NCI-H2171 (cell line): ENCODE measurements at places on chromosomes 7 and 10.
A peak's percentile ranks its signal among the peaks of the same experiment; 100 is the strongest.

GRCh38 chr7:12211054-12211710, at the start of gene TMEM106B:
TMEM106B (plus strand) TSS chr7:12211294; CDS start chr7:12214811, 3,517 bp downstream.
- peak; percentile 93 for DNase-seq

- DNase-seq: no peak
Observed at GRCh38 chr7:77244222-77244934, 44.8 kb upstream of the FGL2 start.

- no peak for DNase-seq
Observed at GRCh38 chr10:25804505-25804904, 129.5 kb upstream of the MYO3A start.

DNA sequence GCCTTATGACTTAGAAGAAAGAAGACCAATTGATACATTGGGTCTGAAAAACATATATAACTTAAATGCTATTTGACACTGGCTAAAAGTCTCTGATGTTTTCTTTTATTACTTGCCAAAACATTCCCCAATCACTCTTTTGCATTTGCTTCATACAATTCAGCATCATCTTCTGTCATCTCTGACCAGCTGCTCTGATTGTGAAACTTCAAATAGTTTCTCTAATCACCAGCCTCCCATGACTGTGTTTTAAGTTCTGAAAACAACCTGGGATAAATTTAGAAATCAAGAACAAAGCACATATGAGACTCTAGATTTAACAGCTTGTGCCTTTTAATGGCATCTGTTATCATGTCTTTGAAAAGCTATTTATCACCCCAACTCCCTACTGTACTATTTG, 208.4 kb upstream of the KCND2 start:
- no peak for DNase-seq

DNA sequence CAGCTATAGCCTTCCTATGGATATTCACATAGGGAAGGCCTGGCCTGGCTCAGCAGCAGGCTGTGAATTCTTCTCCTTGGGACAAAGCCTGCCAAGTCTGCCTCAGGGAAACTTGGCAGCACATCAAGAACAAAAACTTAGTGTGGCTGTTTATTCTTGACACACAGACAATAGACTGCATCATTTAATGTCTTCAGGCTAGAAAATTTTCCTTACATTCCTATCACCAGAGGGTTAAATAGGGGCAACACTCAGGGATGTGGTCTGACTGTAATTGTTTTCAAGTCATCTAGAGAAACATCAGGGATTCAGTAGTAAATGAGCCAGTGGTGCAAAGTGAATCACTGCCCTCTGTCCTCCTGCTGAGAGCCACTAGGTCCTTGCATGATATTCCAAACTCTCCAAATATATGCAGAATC, 137.3 kb downstream of the SEMA3C start:
- DNase-seq: no peak

GRCh38 chr7:19491821-19492452, 216.9 kb downstream of the POLR1F start:
- peak; percentile 4 for DNase-seq

- no peak for DNase-seq
Observed at GRCh38 chr7:34825221-34825620, 167.2 kb downstream of the NPSR1 start.

DNA sequence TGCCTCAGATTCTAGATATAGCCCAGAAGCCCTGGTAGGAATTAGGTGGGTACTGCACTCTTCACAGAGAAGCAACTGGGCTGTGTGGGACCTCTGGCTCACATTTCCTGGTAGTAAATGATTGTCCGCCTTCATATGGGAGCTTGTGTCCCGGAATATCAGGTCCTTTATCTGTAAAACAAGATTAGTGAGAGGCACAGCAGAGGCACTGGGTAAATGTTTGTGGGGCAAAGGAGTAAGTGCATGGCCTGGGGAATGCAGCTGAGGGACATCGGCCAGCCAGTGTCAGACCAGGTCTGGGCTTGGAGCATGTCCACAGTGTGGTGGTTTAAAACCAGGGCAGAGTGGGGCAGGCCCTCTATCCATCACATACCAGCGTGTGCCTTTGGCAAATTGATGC, 323.3 kb upstream of the ZMIZ1 start:
- DNase-seq: no peak

- DNase-seq: no peak
Observed at GRCh38 chr10:116848944-116849247, 403 bp upstream of the ENO4 start.

DNA sequence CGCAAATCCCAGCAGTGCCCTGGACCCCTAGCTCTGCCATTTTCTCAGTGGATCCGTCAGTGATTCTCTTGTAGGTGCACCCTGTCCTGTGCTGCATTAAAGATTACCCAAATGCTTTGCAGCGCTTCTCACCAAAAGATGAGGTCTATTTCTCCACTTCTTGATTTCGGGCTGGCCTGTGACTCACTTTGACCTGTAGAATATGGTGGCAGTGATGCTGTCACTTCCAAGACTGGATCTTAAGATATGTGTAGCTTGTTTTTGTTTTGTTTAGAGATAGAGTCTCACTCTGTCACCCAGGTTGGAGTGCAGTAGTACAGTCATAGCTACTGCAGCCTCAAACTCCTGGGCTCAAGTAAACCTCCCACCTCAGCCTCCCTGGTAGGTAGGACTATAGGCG, 37.0 kb upstream of the ZMIZ1 start:
- no peak for DNase-seq

GRCh38 chr10:62748386-62748785, 56.1 kb upstream of the ADO start:
- DNase-seq: no peak

DNA sequence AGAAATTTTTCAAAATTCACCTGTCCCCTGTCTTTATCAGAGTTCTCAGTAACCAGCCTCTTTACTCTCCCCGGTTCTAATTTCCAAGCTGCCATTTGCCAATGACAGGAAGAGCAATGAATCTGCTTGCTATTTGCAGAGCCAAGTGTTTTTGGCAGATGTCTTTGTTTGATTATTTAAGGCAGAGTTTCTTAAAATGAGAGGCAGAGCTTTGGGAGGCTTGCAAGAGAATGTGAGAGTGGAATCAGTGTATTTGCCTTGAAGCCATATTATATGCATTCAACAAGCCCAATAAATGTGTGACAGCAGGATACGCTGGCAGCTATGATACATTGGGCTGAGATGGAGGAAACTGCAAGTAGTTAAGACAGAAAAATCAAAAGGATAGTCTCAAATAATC, 196.5 kb downstream of the PHF14 start:
- peak; percentile 67 for DNase-seq

DNA sequence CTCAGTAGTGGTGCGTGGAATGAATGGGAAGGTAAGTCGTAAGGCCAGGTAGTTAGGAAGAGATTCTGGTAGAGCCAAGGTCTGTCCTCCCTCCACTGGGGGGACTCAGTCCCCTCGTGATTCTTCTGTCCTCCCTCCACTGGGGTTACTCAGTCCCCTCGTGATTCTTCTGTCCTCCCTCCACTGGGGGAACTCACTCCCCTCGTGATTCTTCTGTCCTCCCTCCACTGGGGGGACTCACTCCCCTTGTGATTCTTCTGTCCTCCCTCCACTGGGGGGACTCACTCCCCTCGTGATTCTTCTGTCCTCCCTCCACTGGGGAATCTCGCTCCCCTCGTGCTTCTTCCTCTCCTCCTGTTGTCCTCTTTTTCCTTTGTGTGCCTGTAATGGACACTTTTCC, 125.1 kb downstream of the CELF2 start:
- DNase-seq: no peak

DNA sequence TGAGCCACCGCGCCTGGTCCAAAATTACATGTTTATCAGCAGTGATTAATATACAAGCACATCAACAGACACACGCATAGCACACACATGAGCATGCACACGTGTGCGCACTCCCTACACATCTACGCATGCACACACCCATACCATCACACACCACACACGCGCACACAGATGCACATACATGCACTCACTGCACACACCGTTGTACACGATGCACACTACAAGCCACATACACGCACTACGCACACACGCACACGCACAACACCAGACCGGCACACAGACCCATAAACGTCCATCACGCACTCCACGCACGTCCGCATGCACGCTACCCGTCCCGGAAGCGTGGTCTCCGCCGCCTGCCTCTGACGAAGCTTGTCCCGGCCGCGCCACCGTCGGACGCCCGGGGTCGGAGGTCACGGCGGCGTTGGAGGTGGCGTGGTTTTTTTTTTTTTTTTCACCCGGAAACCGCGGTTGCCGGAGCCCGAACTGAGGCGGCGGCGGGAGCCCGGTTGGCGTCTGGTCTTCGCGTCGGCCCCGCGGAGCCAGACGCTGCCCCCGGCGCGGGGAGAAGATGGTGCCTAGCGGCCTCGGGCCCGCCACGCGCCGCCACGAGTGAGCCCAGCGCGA, at the start of gene TMEM248:
TMEM248 (plus strand) TSS at position 457 of the 627 bp plus-strand sequence. CDS start 20,641 bp downstream, outside the sequence.
- peak; percentile 90 for DNase-seq

GRCh38 chr10:35212856-35213255, 86.2 kb downstream of the CREM start:
- DNase-seq: no peak

GRCh38 chr7:25280181-25280580, 51.9 kb upstream of the NPVF start:
- DNase-seq: no peak

DNA sequence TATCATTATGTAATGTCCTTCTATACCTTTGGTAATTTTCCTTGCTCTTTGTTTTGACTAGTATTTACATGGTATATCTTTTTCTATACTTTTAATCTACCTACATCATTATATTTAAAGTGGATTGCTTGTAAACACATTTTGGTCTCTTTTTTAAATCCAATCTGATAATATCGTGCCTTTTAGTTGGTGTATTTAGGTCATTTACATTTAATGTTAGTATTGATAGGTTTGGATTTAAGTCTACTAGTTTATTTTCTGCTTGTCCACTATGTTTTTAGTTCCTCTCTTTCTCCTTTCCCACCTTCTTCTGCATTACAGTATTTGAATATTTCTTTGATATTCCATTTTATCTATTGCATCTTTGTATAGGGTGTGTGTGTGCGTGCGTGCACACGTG, 95.4 kb downstream of the HIBADH start:
- DNase-seq: no peak

GRCh38 chr7:17952387-17952786, 12.1 kb upstream of the SNX13 start:
- DNase-seq: no peak

GRCh38 chr7:109479388-109479787, 909.7 kb downstream of the DNAJB9 start:
- DNase-seq: no peak

DNA sequence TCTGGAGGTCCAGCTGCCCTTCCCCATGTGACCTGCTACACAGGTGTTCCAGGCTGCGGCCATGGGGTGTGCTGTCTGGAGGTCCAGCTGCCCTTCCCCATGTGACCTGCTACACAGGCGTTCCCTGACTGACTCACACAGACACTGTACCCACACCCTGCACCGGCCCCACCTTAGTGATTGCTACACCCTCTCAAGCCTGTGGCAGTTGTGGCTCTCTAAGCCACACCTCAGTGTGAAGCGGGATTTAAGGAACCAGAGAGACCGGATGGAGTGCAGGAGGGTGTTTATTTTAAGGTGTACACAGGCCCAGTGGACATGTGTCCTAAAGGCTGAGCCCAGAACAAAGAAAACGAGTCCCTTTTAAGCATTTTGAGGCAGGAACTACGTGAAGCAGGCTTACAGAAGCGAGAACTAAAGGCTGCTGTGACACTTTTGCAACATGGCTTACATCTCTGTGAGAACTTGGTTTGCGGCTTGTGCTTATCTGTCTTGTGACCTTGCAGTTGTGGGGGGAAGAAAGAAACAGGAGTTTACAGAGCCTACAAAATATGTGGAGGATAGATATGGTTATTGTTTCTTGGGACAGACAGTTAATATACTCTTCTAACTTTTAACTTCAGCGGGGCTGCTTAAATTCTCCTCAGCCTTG, 326.4 kb downstream of the PAXIP1 start:
- DNase-seq: no peak

DNA sequence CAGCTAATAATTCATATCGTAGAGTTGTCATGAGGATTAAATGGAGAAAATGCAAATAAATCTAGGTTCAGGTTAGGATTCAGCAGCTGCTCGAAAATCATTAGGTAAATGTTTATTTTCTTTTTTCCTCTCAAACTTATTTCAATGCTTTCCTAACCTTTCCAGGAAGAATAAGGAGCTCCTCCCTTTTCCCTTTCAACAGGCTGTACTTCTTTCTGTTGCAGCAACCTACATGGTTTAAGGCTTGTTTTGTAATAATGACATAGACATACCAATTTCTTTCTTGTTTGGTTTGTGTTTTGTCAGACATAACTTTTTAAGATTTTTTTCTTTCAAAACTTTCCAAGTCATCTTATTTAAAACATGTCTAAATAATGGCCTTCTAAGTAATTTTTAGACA, 18.2 kb downstream of the GPR141 start:
- no peak for DNase-seq

- no peak for DNase-seq
Observed at GRCh38 chr10:43960981-43961380, 312.3 kb upstream of the ZNF32 start.

GRCh38 chr10:121450247-121450646, 148.0 kb downstream of the FGFR2 start:
- no peak for DNase-seq

GRCh38 chr10:71241114-71241829, 28.9 kb downstream of the UNC5B start:
- DNase-seq: no peak

DNA sequence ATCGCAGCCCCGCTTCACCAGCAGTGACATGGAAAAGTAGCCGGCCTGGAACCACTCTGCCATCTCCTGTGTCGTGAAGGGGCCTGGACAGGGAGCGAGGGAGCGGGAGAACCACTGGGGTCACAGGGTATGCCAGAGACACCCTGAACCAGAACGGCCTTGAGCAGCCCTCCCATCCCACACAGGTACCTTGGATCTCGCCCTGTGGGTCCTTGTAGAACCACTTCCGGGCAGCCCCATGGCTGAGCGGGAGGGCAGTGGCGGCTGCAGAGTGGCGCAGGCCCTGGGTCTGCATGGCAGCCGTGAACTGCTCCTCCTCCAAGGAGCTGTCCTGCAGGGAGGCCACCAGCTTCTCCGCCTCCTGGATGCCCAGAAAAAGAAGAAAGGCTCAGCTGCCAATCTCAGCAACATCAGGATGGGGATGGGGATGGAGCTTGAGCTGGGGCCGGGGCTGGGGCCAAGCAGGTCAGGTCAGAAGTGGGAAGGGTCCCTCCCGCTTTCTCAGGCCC, 9.5 kb downstream of the GIGYF1 start:
- no peak for DNase-seq

- no peak for DNase-seq
Observed at GRCh38 chr7:100022621-100023020, 7.2 kb downstream of the ZKSCAN1 start.

DNA sequence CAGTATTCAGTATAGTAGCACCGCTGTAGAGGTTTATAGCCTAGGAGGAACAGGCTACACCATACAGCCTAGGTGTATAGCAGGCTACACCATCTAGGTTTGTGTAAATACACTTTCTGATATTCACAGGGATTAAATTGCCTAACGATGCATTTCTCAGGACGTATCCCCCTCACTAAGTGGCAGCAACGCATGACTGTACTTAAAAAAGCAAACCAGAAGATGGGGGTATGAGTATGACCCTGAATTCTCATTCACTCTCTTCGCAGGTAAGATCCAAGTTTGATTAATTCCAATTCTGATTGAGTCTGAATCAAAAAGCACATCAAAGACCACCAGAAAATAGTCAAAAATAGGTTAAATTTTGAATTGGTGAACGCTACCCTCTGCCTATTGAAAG, 972 bp downstream of the ORC5 start:
- no peak for DNase-seq

- DNase-seq: no peak
Observed at GRCh38 chr7:37476428-37476827, 27.8 kb upstream of the ELMO1 start.

GRCh38 chr7:143117395-143117794, 14.5 kb upstream of the PIP start:
- no peak for DNase-seq
